ENCODE measurements at places on chromosomes 3 and 15. TPM values are rescaled to one million over a fixed set of nuclear protein-coding genes. Genes with fewer than 3 reads are reported as not detected.

GRCh38 chr15:80333261-80333660, 70.9 kb upstream of the ARNT2 start:
- H3K4me3 ChIP-seq, result no peak overlapping the region
- H3K4me1 ChIP-seq, result no peaks in the 10 kb centered on the region
- no peaks in the 10 kb centered on the region for H3K36me3 ChIP-seq
- no peak for ATAC-seq

DNA sequence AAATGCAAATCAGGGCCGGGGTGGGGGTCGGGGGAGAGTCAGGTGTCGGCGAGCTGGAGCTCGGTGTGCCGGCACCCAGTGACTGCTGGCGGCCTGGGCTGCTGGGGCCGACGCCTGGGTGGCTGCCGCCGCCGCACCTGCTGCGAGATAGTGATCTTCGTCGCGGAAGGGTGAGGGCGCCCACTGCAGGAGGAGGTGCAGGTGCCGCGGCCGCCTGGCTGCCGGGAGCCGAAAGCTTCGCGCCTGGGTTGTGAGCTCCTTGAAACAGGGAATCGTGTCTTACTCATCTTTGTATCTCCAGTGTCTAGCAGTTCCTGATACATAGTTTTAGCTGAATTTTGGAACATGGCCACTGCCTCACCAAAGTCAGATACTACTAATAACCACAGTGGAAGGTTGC, 64.0 kb upstream of the CPOX start:
- no peaks in the 10 kb centered on the region for H3K4me1 ChIP-seq
- peak; percentile 77 for ATAC-seq
- H3K36me3 ChIP-seq, result no peaks in the 10 kb centered on the region
- H3K27ac ChIP-seq, result no peak overlapping the region

- H3K27me3 ChIP-seq, result no peaks in the 10 kb centered on the region
- ATAC-seq, result no peak
- H3K4me1 ChIP-seq, result peaks cover 21% of the 10 kb centered on the region
- H3K4me3 ChIP-seq, result peak overlapping the region; percentile 90
These were observed 795 bp downstream of the MCM2 start for GRCh38 chr3:127598841-127599570.

- ATAC-seq, result peak; percentile 17
- H3K27ac ChIP-seq, result peak overlapping the region; percentile 83
- H3K4me1 ChIP-seq, result peaks cover 18% of the 10 kb centered on the region
- peaks cover 12% of the 10 kb centered on the region for H3K27me3 ChIP-seq
- H3K4me3 ChIP-seq, result peak overlapping the region; percentile 74
These were observed 43.8 kb upstream of the TLE3 start for GRCh38 chr15:70141376-70142071.

DNA sequence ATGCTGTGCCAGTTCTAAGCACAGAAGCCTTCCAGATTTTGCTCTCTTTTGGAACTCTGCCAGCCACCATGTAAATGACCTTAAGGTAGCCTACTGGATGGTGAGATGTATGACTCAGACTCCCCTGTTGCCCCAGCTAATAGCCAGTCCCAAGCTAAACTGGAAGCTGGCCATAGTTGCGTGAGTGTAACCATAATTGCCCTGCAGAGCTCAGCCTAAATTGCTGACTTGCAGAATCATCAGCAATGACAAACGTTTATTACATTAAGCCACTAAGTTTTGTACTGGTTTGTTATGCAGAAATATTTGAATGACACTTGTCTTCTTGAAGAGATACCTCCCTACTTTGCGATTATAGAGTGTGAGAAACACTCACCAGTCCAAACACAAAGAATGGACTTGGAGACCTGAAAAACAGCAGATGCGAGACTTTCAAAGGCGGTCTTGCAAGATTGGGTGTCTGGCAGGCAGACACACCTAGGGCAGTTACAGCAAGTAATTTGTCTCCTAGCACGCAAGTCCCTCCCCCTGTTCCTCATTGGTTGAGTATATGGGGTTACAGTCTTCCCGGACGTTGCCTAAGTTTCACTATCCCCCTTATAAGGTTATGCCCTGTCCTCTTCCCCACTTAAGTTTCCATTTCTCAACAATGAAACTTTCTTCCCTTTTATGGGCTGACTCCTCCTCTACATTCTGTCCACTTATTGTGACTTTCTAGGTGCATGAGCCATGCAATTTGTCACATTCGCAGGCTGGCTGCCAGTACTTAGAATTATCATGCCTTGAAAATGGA, 83.6 kb upstream of the XCR1 start:
- no peaks in the 10 kb centered on the region for H3K36me3 ChIP-seq
- H3K27me3 ChIP-seq, result no peaks in the 10 kb centered on the region
- no peak overlapping the region for H3K4me3 ChIP-seq

DNA sequence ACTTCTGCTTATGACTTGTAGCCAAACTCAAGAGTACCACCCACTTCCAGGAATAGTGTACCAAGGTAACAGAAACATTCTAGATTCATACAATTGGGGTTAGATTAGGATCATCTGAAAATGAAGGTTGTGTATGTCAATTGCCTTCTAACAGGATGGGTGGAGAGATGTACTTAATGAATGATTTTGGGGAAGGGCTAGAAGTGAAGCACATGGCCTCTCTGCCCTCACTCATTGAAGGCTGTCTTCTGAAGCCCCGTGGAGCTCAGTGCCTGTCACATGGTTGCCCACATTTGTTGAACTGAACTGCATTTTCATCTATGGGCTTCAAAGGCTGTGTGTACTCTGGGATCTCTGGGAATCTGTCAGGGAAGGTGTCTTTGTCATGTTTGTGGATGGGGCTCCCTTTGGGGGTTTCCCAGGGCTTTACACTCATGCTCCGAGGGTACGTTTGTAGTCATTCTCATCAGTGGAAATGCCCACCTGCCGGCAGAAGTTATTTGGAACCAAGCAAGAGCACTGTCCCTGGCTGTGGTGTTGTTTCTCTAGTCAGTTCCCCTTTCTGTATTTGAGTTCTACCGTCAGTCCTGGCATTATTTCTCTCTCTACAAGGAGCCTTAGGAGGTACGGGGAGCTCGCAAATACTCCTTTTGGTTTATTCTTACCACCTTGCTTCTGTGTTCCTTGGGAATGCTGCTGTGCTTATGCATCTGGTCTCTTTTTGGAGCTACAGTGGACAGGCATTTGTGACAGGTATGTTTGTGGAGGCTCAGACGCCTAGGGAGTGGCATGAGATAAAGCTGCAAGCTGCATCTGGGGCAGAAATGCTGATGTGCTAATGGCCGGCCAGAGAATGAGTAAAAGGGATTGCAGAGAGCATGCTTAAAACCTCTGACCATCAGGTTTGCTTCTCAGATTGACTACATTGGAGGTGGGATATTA, 22.4 kb downstream of the CD86 start:
- no peaks in the 10 kb centered on the region for H3K36me3 ChIP-seq
- H3K4me3 ChIP-seq, result peak overlapping the region; percentile 11
- H3K27ac ChIP-seq, result no peak overlapping the region
- peak; percentile 45 for ATAC-seq
- peaks cover 10% of the 10 kb centered on the region for H3K4me1 ChIP-seq
- peaks cover 19% of the 10 kb centered on the region for H3K27me3 ChIP-seq

- H3K36me3 ChIP-seq, result no peaks in the 10 kb centered on the region
- no peak overlapping the region for H3K27ac ChIP-seq
- no peaks in the 10 kb centered on the region for H3K4me1 ChIP-seq
These were observed 171.8 kb downstream of the TMEM108 start for GRCh38 chr3:133209871-133210550.

DNA sequence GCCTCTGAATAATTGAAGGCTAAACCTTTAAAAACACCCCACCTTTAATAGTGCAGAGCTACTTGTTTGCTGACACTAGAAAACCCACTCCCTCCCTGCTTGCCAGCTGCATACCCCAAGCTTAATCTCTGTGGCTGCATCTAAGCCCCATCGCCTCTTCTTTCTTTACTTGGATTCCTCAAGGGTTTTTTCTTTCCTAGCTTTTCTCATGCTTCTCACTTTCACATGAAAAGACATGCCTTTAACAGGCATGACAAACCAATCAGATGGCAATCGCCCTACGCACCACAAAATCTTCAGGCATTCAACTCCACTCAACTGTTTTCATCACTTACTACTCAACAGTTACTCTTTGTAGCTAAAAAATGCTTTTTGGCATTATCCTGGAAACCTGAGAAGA, 77.5 kb downstream of the PLD1 start:
- no peak for ATAC-seq
- no peaks in the 10 kb centered on the region for H3K27me3 ChIP-seq
- no peak overlapping the region for H3K4me3 ChIP-seq
- no peaks in the 10 kb centered on the region for H3K36me3 ChIP-seq

DNA sequence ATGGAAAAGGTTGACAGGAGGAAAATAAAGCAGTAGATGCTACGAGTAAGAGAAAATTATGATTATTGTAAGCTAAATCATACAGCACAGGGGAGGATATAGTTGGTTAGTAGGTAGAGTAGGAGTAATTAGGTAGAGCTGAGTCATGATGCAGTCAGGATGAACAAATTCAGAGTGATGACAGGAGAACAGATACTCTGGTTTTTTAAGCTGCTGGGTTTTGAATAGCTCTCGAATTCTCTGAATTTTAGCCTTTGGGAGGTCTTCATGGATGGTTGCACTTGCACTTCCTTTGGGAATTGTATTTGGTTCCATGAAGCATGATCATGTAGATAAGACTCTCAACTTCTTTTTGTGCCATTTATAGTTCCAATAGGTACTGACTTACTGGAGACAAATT, 96.2 kb downstream of the ECT2 start:
- H3K4me3 ChIP-seq, result no peak overlapping the region
- H3K27ac ChIP-seq, result no peak overlapping the region
- ATAC-seq, result peak; percentile 74
- no peaks in the 10 kb centered on the region for H3K36me3 ChIP-seq
- H3K27me3 ChIP-seq, result peaks cover 33% of the 10 kb centered on the region

GRCh38 chr3:194337965-194338753, 13.0 kb downstream of the CPN2 start:
- no peak overlapping the region for H3K4me3 ChIP-seq
- H3K4me1 ChIP-seq, result no peaks in the 10 kb centered on the region
- no peak for ATAC-seq
- no peak overlapping the region for H3K27ac ChIP-seq

GRCh38 chr3:72487946-72488737, 360.1 kb downstream of the SHQ1 start:
- peaks cover 32% of the 10 kb centered on the region for H3K4me1 ChIP-seq
- H3K4me3 ChIP-seq, result peak overlapping the region; percentile 40
- no peaks in the 10 kb centered on the region for H3K27me3 ChIP-seq
- no peaks in the 10 kb centered on the region for H3K36me3 ChIP-seq
- ATAC-seq, result peak; percentile 26

DNA sequence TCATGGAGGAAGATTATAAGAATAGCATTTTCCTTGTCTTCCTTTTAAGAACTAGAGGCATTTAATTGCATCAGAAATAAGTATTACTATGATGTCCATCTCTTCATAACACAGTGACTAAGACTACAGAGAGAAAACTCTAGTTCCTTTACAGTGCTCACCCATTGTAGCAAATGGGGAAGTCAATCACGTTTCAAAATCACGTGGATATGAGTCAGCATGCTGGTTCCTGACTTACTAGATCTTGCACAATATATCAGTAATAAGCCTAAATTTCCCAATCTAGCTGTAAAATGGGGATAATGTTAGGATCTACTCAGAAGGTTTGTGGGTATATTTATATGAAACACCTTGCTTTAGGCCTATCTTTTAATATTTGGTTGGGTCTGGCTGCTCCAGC, 254.8 kb upstream of the EOMES start:
- ATAC-seq, result no peak
- no peak overlapping the region for H3K4me3 ChIP-seq
- H3K4me1 ChIP-seq, result no peaks in the 10 kb centered on the region
- no peaks in the 10 kb centered on the region for H3K36me3 ChIP-seq
- no peaks in the 10 kb centered on the region for H3K27me3 ChIP-seq
- H3K27ac ChIP-seq, result no peak overlapping the region

GRCh38 chr15:74845208-74845568, 2.2 kb upstream of the ULK3 start:
- ATAC-seq, result peak; percentile 72
- peaks cover 76% of the 10 kb centered on the region for H3K36me3 ChIP-seq
- H3K27ac ChIP-seq, result peak overlapping the region; percentile 92

GRCh38 chr3:156547637-156548036, 7.3 kb downstream of the SSR3 start:
- H3K36me3 ChIP-seq, result peaks cover 100% of the 10 kb centered on the region
- ATAC-seq, result no peak
- peaks cover 36% of the 10 kb centered on the region for H3K4me1 ChIP-seq
- no peak overlapping the region for H3K4me3 ChIP-seq
- peak overlapping the region; percentile 63 for H3K27ac ChIP-seq

Gene ECE2
- not detected for total RNA-seq

Gene CNTN6
- total RNA-seq, result not detected

Gene PTH1R
- total RNA-seq, result not detected

Gene LIPC
- total RNA-seq, result 0.26 TPM

Gene SLC2A2
- total RNA-seq, result not detected

Measured in activated T-helper 17 cell treated with anti-CD3 and anti-CD28 coated beads, Interleukin-2, amount 50 U/mL, for 72 hours (primary cell).